A549 (cell line): ENCODE measurements at places on chromosomes 5 and 9.
A peak's percentile ranks its signal among the peaks of the same experiment; 100 is the strongest.

- DNase-seq = no peak
These were observed 130.9 kb downstream of the NFIB start for GRCh38 chr9:14183001-14183400.

GRCh38 chr9:35705372-35705771, 15.6 kb upstream of the TPM2 start:
- no peak for DNase-seq

- no peak for DNase-seq
These were observed 29.9 kb upstream of the MTMR12 start for GRCh38 chr5:32342656-32343055.

- DNase-seq = no peak
These were observed 605.1 kb upstream of the KLF4 start for GRCh38 chr9:108094676-108094993.

- no peak for DNase-seq
These were observed 68.5 kb downstream of the LMX1B start for GRCh38 chr9:126682113-126682810.

DNA sequence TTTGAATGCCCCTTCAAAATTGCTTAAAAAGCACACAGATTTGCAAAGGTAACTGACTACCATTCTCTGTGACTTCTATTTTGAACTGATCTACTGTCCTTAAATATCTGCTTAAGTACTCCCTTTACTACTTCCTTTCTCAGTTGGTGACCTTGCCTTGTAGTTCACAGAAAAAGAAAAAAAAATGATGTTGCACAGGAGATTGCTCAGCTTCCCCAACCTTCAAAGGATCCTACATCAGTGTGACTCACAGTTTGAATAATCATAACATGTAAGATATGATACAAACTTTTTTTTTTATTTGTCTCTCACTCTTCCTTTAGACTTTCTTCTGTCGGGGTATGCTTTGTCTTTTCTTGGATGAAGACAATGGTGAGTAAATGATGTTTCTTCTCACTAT, 1029.6 kb downstream of the CDH12 start:
- no peak for DNase-seq

DNA sequence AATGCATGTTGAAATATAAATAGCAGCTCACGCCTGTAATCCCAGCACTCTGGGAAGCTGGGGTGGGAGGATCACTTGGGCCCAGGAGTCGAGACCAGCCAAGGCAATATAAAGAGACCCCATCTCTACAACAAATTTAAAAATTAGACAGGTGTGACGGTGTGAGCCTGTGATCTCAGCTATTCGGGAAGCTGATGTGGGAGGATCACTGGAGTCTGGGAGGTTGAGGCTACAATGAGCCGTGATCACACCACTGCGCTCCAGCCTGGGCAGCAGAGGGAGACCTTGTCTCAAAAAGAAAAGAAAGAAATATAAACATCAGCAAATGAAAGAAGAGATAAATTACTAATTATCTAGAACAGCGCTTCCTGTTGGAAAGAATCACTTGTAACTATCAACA, 105.0 kb downstream of the MAPKAP1 start:
- no peak for DNase-seq

DNA sequence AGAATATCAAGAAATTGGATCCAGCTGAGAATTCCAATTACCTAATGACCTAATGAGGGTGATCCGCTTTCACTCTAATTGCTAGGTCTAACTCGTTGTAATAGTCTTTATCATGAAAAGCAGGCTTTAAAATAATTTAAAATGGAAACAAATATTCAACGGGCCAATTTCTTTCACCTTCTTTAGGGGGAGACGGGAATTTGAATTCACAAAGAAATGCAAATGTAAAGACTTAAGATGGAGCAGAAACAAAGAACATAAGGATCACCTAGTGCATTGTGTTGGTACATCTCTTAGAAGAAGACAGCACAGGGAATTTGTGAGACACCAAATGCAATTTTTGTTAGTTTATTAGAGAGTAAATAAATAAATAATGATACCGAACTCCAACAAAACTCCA, 1.5 kb upstream of the KCNN2 start:
- no peak for DNase-seq

- no peak for DNase-seq
These were observed 61.1 kb downstream of the BARX1 start for GRCh38 chr9:93893899-93894690.

DNA sequence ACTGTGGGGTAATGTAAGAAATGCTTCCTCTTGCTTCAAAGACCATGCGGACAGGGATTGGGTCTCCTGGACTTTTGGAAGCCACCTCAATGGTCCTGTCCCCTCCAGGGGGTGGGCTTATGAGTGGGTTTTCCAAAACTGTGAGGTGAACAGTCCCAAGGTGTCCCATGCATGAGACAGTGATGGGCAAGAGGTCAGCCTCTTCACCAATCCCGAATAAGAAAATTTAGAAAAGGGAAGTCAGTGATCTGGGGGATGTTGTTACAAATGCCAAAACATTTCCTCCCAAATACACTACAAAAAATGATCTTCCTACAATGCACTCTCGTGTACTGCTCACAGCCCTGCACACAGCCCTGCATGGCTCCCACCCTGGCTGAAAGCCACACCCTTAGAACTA, 215.7 kb upstream of the TBC1D2 start:
- no peak for DNase-seq

- no peak for DNase-seq
These were observed 76.7 kb upstream of the IL6ST start for GRCh38 chr5:56071470-56071869.

DNA sequence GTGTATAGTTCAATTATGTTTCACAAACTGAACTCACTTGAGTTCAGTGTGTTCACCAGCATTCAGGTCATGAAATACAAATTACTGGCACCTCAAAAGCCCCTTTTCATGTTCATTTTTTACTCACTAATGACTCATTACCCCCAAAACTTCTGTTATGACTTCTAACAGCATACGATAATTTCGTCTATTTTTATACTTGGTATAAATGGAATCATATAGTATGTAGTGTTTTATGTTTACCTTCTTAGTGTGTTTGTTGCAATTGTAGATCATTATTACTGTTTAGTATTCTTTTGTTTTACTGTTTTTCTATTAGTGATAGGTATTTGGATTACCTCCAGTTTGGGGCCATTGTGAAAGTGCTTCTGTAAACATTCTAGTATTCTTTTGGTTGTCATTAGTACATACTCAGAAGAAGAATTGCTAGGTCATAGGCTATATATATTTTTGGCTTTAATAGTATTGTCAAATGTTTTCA, 33.4 kb downstream of the DDX4 start:
- no peak for DNase-seq

- DNase-seq = peak; percentile 64
These were observed 72.3 kb downstream of the XRCC4 start for GRCh38 chr5:83149671-83150070.

DNA sequence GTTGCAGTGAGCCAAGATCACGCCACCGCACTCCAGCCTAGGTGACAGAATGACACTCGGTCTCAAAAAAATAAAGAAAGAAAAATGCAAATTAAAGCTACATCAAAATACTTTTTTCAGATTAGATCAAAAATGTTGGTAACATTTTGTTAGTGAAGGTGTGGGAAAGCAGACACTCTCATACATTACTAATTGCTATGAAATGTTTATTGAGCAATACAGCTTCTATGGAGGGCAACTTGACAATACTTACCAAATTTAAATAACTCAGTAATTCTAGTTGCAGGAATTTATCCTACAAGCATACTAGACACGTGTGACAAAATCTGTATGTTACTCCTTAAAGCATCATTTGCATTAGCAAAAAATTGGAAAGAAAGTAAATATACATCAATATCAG, 4.1 kb downstream of the TRIM23 start:
- DNase-seq = no peak

- no peak for DNase-seq
These were observed 47.9 kb upstream of the SMAD5 start for GRCh38 chr5:136084698-136085097.

DNA sequence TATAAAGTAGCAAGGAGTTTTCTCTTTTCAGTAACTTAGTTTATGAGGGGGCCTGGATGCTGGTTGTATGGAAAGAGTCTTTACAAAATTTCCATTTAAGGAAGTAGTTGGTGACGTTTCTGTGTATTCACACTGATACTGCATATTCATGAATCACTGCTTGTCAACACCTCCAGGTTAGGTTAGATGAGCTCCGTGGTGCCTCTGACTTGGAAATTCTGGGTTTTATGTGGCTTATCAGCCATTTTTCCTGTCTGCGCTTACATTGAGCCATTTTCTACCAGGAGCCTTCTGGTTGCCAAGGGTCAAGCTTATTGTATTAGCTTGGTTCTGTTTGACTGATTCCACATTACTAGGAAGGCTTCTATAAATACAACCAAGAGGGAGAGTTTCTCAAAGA, 128.3 kb downstream of the SLC28A3 start:
- DNase-seq = no peak

DNA sequence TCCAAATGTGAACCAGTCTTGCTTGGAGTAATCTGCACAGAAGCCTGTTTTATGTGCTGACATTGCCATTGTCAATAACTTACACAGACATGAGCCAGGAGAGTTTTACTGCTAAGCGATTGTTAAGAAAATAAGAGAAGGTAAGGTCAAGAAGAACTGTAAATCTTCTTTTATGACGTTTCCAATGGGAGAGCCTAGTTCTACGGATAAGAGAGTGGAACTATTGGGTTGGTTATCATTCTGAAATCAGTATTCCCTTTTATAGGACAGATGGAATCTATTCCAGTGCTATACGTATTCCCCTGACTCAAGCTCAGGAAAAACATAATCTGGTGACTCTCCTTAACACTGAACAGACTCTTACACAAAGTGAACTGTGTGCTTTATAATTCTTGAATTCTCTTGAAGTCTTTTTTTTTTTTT, 137.9 kb upstream of the OTULINL start:
- DNase-seq = no peak

DNA sequence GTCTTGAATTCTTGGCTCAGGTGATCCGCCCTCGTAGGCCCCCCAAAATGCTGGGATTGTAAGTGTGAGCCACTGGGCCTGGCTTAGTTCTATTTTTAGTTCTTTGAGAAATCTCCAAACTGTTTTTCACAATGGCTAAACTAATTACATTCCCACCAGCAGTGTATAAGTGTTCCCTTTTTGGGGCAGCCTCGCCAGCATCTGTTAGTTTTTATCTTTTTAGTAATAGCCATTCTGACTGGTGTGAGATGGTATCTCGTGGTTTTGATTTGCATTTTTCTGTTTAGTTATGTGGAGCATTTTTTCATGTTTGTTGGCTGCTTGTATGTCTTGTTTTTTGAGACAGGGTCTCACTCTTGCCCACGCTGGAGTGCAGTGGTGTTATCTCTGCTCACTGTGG, 28.2 kb downstream of the CNOT6 start:
- DNase-seq = no peak

DNA sequence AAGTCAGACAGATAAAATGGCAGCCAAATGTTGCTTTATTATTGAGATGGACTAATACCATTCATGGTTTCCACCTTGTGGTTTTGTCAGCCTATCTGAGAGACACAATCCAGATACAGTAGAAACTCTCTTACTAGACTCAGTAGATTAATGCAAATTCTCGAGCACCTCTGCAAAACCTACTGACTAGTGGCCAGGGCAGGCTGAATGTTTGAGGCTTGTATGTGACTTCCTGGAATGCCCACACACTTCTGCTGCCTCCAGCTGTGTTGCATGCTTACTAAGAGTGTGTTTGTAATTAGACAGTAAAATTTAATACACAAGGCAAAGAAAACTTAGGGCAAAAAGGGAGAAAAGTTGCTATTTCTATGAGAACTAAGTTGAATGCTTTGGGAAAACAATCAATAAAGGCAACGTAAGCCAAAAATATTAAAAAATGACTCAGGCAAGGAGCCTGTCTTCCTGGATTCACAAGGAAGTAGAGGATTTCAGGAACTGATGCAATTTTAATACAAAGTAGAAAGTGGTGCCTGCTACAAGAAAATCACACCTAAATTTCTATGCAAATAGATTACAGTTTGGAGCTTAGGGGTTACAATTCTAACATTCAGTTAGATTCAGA, 30.2 kb upstream of the CCNG1 start:
- DNase-seq = no peak

GRCh38 chr9:76379494-76379893, 14.7 kb downstream of the RFK start:
- DNase-seq = peak; percentile 91

DNA sequence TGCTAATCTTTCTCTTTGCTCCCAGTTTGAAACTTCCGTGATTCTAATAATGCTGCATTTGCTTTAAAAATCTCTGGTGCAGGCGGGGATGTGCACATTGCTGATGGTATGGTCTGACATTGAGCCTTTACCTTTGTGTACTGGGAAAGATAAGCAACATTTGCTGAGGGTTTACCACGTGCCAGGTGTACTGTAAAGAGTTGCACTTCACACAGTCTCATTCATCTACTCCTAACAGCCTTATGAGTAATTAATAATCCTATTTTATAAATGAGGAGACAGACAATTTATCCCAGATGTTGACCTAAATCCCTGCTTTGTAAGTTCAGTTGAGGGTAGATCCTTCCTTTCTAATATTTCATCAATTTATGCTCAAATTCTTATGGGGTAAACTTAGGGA, 726 bp upstream of the ADGRV1 start:
- no peak for DNase-seq

- DNase-seq = no peak
These were observed 210.1 kb upstream of the SLC24A2 start for GRCh38 chr9:19998823-19999455.

- DNase-seq = no peak
These were observed 157.2 kb upstream of the PANK3 start for GRCh38 chr5:168736281-168736831.

- DNase-seq = no peak
These were observed 196.2 kb upstream of the ELL2 start for GRCh38 chr5:96157841-96158291.

- no peak for DNase-seq
These were observed 54.1 kb downstream of the MTAP start for GRCh38 chr9:21856301-21857094.

- no peak for DNase-seq
These were observed 79.5 kb upstream of the FAM169A start for GRCh38 chr5:74945561-74946165.

DNA sequence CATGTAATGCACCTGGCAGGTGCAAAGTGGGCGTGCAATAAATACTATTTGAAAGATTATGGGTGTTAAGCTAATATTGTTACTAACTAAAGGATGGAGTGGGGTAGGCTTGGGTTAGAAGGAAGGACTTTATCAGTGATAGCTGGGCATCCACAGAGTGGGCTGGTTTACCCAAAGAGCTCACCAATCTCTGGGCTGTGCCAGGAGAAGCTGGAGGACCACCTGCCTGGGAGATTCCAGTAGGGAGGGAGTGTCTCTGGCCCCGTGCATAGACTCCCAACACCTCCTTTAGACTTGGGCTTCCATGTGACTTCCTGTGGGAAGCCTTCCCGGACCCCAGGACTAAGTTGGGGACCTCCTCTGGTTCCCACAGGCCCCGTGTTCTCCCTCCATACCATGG, 5.6 kb upstream of the URM1 start:
- DNase-seq = no peak
